ENCODE measurements at places on chromosomes 16 and 17.

GRCh38 chr16:3215601-3216262, 19.2 kb downstream of the ZNF200 start:
- no peak for DNase-seq

GRCh38 chr16:57619133-57619605, 9.3 kb upstream of the ADGRG1 start:
- DNase-seq = no peak

DNA sequence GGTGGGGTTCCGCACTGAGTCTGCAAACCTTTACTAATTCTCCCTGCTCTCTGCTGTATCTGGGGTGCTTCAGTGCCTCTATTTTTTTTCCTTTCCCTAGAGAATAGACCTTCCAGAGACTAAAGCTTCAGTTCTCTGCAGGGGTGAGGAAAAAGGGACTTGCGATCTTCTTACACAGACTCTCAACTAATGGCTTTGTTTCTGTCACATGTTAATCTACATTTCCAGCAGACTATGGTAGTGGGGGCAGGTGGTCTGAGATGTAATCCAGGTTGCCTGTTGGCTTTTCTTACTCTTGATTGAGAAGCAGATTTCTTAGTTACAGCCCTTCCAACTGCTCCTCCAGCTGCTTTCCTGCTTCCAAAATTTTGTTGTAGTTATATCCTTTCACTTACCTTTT, 229.0 kb upstream of the NLRP1 start:
- no peak for DNase-seq

DNA sequence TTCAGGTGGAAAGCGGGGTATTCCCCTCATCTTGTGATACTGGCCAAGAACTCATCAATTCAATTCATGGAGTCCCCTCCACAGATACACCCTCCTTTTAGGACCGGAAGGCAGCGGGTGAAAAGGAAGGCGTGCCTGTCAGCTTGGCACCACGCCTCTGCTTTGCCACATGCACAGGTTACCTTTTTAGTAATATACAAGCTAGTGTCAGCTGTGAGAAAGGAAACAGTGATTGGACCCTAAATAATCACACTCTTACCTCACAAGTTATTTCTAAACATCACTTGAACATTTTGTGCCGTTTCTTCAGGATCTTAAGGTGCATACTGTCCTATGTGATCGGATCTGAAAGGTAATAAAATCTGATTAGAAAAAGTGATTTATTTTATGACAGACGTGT, 15.7 kb downstream of the ZDHHC7 start:
- no peak for DNase-seq

DNA sequence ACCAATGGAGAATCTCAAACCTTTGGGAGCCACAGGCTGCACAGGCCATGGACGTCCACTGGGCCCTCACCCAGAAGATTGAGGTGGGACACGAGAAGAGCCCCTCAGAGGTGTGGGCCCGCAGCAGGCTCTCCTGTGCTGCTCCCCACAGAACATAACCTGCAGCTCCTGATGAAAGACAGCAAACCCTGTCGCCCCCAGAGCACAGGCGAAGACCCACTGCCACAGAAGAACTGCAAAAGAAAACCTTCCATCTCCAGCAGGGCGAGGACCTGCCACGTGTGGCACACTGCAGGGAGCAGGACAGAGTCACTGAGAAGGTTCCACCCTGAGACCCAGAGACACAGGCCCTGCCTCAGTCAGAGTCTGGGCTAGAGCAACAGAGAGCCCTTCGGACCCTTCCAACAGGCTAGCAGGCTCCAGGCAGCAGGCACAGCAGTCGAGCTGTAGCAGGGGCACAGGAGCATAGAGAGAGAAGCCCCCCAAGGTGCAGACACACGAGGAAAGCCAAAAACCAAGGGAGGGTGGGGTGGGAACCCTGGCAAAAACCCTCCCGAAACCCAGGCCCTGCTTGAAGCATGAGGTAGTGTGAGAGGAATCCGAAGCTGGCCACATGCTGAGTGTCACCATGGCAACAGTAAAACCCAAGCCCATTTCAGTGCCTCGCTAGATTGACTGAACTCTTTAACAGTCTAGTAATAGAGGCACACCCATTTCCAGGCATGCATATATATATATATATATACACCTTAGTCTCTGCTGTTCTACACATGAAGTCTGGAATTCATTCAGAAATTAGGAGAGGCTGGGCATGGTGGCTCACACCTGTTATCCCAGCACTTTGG, 60.0 kb upstream of the CHMP6 start:
- peak; percentile 85 for DNase-seq

- DNase-seq = no peak
Measured at GRCh38 chr17:29650396-29650795, 27.7 kb upstream of the CORO6 start.

DNA sequence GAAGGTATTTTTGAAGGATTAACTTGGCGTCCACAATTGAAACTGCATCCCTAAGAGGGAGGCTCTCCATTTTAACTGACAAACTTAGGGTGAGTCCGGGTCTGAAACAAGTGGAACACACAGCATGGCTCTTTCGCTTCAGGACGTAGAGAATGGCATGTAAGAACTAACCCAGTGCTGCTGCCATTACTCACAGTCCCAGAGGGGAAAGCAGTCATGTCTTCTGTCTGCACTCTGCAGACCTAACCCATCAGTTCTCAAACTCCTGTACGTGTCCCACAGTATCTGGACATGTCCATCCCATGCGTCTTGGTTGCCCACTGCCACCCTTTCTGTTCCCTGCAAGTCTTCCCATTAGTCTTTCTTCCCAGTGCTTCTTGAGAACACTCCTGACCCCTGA, 563 bp downstream of the ST6GALNAC1 start:
- no peak for DNase-seq

GRCh38 chr17:42843358-42843934, 934 bp upstream of the AOC2 start:
- peak; percentile 72 for DNase-seq

DNA sequence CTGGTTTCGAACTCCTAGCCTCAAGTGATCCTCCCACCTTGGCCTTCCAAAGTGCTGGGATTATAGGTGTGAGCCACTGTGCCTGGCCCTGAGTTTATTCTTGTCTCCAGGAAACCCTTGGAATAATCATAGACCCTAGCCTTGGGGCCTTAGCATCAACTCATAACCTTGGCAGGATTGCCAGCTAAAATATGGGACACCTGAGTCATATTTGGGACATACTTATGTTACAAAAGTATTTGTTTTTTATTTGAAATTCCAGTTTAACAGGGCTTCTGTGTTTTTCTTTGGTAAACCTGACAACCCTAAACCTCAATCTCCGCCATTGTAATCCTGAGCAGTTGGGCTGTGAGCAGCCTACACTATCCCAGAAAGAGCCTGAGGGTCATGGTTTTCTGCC, 28.6 kb upstream of the TNS4 start:
- DNase-seq = no peak

DNA sequence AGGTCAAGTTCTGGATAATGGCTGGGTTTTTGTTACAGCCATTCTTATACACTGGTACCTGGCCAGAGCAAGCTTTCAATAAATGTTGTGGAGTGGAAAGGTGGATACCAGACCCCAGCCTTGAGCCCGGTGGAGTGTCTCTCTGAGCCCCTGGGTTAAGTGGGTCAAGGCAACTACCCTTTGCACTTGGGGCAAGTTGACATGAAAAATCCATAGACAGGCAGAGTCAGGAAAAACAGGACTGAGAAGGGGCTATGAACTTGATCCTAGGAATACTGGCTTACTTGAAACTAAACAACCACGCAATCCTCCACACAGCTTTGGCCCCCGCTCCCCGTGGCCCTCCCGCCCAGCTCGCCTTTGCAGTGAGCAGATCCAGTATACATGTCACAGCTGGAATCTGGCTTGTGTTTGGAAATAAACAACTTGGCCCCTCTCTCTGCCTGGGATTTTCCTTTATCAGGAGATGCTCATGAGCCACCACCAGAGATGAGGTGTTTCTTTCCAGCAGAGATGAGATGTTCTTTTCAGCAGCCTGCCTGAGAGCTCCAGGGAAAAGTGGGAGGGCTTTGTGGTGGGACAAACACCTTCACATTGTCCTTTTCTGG, 65.9 kb downstream of the KSR1 start:
- no peak for DNase-seq

- DNase-seq = no peak
Measured at GRCh38 chr17:27552276-27552732, 78.7 kb upstream of the LGALS9 start.

GRCh38 chr17:9322326-9322725, 253.3 kb downstream of the STX8 start:
- peak; percentile 56 for DNase-seq

- no peak for DNase-seq
Measured at GRCh38 chr16:27500801-27501200, 48.9 kb downstream of the GTF3C1 start.

- DNase-seq = no peak
Measured at GRCh38 chr17:22090263-22090935, 398.1 kb downstream of the KCNJ18 start.

- peak; percentile 96 for DNase-seq
Measured at GRCh38 chr16:1351582-1352362, at the start of the genes GNPTG and TSR3. Gene GNPTG, plus strand, starts transcription at chr16:1351931. Its CDS starts 35 bp downstream, at chr16:1351966. Gene TSR3, minus strand, starts transcription at chr16:1351878. Its CDS starts 74 bp downstream, at chr16:1351804.

DNA sequence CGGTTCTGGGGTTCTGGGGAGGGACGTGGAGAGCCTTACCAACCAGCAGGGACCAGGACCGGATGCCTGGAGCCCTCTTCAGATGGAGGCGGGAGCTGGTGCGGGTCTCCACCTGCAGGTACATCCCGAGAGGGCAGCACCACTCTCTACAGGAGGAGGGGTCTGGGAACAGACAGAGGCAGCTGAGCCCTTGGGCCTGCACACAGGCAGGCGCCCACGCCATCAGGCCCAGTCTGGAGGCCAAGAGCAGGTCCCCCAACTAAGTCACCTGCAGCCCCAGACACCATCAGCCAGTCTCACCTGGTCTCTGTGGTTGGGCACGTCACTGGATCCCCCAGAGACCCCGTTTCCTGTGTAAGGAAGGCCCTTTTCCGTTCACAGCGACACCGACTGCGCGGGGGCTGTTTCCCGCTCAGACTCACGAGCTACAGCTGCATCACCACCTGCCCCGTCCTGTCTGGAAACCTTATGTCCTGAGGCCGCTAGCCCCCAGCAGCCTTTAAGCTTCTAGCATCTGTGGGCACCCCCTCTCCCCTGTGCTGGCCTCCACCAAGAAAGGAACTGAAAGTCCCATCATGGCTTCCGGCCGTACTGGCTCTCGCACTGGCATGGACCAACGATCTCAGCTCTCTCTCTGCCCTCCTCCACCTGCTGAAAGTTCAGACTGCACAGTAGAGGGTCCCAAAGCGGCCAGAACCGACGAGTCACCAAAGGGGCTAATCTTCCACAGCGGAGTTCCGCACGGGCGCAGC, 1.2 kb downstream of the CYBC1 start:
- DNase-seq = peak; percentile 27

GRCh38 chr16:27378871-27379481, 23.0 kb upstream of the IL21R start:
- no peak for DNase-seq

DNA sequence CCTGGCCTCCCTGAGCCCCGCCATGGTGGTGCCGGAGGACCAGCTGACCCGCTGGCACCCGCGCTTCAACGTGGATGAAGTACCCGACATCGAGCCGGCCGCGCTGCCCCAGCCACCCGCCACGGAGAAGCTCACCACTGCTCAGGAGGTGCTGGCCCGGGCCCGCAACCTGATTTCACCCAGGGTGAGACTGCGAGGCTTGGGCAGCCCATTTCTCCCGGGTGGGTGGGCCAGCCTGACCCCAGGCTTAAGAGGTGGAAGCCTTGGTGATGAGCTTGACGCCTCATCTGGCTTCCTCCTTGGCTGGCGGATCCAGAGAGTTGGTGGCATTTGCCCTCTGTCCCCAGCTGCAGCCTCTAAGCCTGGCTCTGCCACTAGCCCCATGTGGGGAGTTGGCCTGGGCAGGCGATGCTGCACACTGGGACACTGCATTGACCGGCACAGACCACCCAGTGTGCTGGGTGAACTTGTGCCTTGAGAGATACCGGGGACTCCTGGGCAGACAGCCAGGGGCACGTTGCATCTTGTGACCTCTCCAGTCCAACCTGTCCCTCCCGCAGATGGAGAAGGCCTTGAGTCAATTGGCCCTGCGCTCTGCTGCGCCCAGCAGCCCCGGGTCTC, 3.0 kb downstream of the CDT1 start:
- DNase-seq = no peak

DNA sequence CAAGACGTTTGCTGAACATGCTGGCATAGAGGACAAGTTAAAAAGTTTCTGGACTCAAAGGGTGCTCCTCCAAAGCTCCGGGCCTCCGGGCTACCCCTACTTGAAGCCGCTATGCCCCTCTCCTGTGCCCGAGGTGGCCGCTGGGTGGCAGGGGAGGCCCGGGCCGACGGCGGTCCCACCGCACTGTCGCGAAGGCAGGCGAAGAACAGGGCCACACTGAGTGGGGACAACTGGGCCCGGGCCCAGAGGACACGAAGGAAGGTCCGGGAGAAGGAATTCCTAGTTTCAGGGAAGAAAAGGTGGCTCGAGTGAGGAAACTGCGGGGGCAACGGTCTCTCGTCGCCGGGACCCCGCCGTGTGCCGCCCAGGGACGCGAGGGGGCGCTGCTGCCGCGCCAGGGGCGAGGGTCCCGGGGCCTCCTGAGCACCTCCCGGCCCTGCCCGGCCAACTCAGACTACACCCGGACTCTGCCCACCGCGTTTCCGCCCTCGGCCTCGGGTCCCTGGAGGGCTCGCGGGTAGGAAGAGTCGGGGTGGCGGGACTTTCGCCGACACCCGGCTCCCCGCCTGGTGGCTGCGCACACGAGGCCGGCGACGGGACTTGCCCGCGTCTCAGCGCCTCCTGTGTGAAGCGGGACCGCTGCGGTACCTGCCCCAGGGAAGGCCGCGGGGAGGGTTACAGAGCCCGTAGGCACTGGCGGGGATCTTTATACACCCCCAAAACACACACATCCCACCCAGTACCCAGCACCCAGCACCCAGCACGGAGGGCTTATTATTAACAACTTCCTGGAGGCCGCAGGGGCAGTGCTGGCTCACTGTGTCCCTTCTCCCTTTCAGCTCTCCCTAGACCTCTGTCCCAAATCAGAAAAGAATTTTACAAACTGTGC, 772 bp upstream of the CHCT1 start:
- peak; percentile 89 for DNase-seq

- no peak for DNase-seq
Measured at GRCh38 chr16:73214825-73215677, 167.1 kb upstream of the ZFHX3 start.

DNA sequence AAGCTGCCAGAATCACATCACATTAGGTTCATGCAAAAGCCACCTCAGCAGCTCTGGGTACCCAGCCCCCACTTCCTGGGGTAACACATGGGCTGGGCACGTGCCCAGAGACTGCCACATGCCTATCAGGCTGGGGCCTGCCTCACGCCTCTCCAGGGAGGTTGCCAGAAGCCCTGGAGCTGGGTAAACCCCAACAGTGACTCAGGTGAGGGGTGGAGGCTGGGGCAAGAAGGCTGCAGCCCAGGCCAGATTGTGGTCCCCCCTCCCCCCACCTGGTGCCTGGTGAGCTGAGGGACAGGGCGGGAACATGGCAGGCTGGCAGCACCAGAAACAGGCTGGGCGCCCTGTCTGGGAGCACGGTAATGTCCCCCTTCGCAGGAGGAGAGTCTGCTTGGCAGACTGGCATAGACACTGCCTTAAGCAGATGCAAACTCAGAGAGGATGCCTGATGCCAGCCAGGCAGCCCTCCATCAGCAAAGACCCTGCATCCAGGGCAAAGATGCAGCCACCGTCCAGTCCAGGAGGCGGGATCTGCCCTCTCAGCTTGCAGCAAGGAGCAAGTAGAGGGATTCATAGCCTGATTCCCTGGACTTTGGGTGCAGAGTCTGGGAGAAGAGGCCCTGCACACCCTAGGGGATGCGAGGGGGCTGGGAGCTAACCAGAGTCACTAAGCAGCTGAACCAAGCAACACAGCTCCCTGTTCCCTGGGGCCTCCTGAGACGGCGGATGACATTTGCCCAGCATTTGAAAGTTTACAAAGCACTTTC, 28.8 kb downstream of the NGFR start:
- DNase-seq = no peak
